Transverse colon (tissue), 4 donors: ENCODE measurements at places on chromosomes 13 and 19. TPM values are rescaled to one million over a fixed set of nuclear protein-coding genes. Genes with fewer than 3 reads are reported as not detected.
A peak's percentile ranks its signal among the peaks of the same experiment; 100 is the strongest.

GRCh38 chr19:39411081-39411831 lies 1.2 kb upstream of the PLEKHG2 start:
- peak; percentile 86 for DNase-seq

- no peak for DNase-seq
Observed at GRCh38 chr13:50116430-50116973, 101.3 kb downstream of the KCNRG start.

GRCh38 chr19:38022791-38023670 lies 116.0 kb downstream of the SIPA1L3 start:
- DNase-seq = no peak

GRCh38 chr19:20660473-20661140 lies 764 bp downstream of the ZNF626 start:
- DNase-seq = no peak

KLK6 gene
- total RNA-seq = not detected

NOTCH3 gene
- total RNA-seq = 16.3 TPM
